ENCODE measurements at places on chromosomes 11 and 22. TPM values are rescaled to one million over a fixed set of nuclear protein-coding genes. Genes with fewer than 3 reads are reported as not detected.

GLYATL2 gene
- polyA plus RNA-seq, result not detected

TMPRSS13 gene
- 0.22 TPM for polyA plus RNA-seq

HBG2 gene
- not detected for polyA plus RNA-seq

LMNTD2 gene
- polyA plus RNA-seq, result 1.1 TPM

TSGA10IP gene
- polyA plus RNA-seq, result not detected

SCGB1D2 gene
- polyA plus RNA-seq, result not detected

TRIM49D2 gene
- polyA plus RNA-seq, result not detected

SHANK2 gene
- polyA plus RNA-seq, result 0.23 TPM

RIC3 gene
- 10.6 TPM for polyA plus RNA-seq

CD3D gene
- 11.6 TPM for polyA plus RNA-seq

P2RY2 gene
- 1.0 TPM for polyA plus RNA-seq
